ENCODE measurements at places on chromosomes 2 and 18.

DNA sequence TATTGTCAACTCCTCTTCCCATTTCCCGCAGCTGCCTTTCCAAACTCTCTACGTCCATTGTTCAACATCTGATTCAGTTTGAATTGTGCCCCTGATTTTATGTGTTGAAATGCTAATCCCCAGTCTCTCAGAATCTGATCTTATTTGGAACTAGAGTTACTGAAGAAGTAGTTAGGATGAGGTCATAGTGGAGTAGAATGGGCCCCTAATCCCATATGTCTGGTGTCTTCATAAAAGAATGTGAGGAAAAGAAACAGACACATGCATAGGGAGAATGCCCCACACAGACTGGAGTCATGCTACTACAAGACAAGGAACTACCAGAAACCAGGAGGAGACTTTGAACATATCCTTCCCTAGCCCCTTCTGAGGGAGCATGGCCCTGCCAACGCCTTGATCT is 99.2 kb downstream of the LRP1B start:
- DNase-seq = no peak

- no peak for DNase-seq
Observed at GRCh38 chr2:95301876-95302641, 4.9 kb downstream of the KCNIP3 start.

GRCh38 chr2:167987026-167987425 is 260.4 kb downstream of the STK39 start:
- no peak for DNase-seq

- no peak for DNase-seq
Observed at GRCh38 chr2:220980966-220981675, 591.0 kb downstream of the EPHA4 start.

- no peak for DNase-seq
Observed at GRCh38 chr2:127593228-127594115, 52.5 kb upstream of the GPR17 start.

All from astrocyte of the spinal cord (primary cell).